ENCODE measurements at places on chromosomes 16 and 17.

- no peak for DNase-seq
Measured at GRCh38 chr17:1130191-1130590, 49.6 kb downstream of the ABR start.

- peak; percentile 23 for DNase-seq
Measured at GRCh38 chr17:44589316-44590071, 32.2 kb downstream of the FZD2 start.

DNA sequence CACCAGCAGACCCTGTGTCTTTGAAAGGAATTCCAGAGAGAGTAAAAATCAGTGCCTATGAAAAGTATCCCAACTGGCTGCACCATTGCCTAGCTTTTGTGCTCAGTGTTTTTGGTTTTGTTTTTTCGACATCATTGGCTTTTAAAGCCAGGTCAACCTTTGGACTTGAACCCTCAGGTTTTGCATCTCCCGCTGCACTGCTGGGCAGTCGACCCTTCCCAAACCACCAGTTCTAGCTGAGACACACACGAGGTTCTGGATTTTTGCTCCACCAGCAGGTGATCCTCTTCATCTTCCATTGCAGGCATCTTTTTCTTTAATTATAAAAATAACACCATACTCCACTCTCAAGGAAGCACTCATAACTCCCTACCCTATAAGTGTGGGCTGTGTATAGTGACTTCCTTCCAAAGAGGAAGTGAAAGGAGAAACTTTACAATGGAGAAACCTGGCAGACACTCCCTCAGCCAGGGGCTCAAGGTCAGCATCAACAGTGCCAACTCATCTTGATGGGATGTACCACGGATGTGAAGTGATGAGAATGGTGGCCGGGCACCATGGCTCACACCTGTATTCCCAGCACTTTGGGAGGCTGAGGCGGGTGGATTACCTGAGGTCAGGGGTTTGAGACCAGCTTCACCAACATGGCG is 57.8 kb downstream of the BMERB1 start:
- DNase-seq: no peak

DNA sequence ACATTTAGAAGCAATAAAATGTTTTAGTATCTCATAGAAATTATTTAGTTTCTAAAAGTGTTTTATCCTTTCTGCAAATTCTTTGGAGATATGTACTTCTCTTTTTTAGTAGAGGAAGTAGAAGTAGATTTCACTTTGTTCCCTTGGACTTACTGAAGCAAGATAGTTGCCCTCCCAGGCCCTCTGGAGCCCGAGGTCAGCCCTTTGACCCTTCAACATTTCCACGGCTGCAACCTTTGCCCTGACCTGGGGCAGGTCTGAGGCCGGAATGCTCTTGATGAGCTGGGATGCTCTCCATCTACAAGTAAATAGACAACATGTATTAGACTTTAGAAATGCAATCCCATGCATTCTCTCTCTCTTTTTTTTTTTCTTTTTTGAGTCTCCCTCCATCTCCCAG is 167.5 kb downstream of the CDK5R1 start:
- DNase-seq: no peak

GRCh38 chr16:15564604-15565339 is 78.2 kb downstream of the MARF1 start:
- DNase-seq: peak; percentile 52

GRCh38 chr17:82655038-82655479 is 6.8 kb upstream of the WDR45B start:
- DNase-seq: no peak

GRCh38 chr16:77219437-77219836 is 20.2 kb downstream of the SYCE1L start:
- peak; percentile 22 for DNase-seq

DNA sequence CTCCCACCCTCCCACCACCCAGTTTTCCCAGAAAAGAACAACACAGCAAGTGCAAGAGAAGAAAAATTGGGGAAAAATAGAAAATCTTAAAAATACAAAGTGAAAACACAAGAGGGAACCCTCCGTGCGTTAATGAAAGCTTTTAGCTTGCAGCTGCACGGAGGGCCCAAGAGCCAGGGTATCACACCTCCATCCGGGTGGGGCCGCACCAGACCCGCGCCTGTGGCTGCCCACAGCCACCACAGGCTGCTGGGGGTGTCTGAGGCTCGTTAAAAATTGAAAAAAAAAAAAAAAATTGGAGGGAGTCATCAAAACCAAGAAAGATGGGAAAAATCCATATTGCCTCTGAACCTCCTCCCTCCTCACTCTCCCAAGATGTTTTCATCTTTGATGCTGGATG is 18.6 kb downstream of the ENGASE start:
- DNase-seq: no peak

- no peak for DNase-seq
Measured at GRCh38 chr16:20899477-20900298, 470 bp downstream of the DCUN1D3 start.

DNA sequence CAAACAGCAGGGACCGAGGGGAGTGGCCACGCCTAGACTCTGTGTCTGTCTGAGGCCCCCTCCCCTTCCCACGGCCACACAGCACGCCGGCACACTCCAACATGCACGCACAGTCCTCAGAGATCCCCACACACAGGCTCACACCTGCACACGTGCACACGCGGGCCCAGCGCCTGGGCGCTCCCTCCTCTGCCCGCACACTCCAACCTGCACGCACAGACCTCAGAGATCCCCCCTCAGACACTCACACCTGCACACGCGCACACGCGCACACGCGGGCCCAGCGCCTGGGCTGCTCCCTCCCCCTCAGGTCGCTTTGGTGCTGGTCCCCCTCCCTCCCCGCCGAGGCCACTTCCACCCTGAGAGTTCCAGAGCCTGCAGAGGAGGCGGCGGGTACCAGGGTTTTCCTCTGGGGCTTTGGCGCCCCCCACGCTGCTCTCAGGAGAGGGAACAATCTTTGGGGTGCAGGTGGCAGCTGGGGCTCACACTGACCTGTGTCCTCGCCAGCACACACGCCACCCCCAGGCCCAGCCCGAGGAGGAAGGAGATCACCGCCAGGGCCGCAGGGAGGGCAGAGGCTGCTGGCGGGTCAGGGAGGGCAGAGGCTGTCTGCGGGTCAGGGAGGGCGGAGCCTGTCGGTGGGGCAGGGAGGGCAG is 1.6 kb downstream of the CD7 start:
- DNase-seq: no peak

DNA sequence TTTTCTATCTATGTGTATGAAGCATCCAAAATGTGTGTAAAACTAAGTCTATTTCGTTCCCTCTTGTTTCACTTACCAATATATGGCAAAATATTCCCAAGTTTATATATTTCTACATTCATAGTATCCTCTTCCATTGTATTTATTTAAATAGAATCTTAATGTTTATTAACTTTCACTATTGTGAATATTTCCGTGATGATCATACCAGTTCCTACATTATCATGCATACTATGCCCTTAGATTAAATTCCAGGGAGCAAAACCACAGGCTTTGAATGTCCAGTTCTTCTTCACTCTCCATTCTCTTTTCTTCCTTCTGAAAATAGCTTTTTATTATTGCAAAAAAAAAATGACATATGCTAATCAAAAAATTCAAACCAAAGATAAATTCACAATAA is 4.0 kb downstream of the MAP2K6 start:
- peak; percentile 30 for DNase-seq

DNA sequence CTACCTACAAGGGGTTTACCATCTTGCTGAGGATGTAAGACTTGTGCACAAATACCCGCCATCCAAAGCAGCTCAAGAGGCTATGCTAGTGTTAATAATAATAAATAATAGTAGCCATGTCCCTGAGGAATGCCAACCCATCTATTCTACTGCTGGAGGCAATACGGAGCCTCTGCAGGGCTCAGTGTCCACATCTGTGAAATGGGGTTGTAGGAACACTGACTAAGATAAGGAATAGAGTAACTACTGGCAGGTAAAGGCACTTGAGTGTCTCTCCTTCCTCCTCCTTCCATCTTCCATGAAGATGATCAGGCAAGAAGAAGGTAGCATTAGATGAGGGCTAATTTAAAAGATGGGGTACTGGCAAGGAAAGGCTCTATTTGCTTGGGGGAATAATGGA is 295.3 kb downstream of the SLC39A11 start:
- no peak for DNase-seq

GRCh38 chr17:48202959-48203358 is 95.4 kb downstream of the SNX11 start:
- DNase-seq: no peak

DNA sequence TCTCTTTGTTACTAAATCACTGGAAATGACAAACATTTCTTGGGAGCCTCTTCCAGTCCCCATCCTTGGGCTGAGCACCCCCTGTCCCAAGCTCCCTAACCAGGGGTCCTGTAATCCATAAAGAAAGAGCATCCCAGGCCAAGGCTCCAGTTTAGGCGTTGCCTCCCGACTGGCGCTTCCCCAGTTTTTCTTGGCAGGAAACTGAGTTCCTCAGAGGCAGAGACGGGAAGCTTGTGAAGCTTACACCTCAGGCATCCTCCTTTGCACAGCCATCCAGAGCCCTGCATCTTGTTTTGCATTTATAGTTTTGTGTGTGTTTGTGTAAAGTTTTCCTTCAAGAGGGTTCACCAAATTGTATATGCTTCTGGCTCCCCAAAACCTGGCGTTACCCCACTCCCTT is 7.1 kb downstream of the COPZ2 start:
- no peak for DNase-seq

All from iris pigment epithelial cell (primary cell).